ENCODE measurements at places on chromosomes 1 and 21.

DNA sequence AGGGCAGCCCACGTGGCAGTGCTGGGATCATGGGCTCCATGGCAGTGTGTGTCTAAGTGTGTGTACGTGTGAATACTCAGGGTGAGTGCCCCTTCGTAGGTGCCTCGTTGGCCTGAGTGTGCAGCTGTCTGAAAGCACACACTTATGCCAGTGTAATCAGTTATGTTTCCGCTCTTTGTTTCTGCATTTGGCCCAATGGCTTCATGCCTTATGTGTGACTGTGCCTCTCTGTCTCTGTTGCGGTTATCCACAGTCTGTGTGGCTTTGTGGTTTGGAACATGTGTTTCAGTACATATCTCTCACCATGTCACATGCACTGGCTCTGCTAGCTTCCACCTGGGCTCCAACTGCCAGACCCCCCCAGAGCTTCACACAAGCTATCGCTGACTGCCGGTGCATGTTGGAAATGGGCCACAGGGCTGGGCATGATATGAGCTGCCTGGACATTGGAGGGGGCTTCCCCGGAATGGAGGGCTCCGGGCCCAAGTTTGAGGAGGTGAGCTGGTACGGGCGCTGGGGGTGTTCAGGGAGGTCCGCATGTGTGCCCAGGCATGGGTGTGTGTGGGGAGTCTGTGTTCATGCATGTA, 70.3 kb upstream of the TINAGL1 start:
- DNase-seq: no peak

GRCh38 chr1:36814083-36814482, 220.2 kb downstream of the GRIK3 start:
- no peak for DNase-seq

DNA sequence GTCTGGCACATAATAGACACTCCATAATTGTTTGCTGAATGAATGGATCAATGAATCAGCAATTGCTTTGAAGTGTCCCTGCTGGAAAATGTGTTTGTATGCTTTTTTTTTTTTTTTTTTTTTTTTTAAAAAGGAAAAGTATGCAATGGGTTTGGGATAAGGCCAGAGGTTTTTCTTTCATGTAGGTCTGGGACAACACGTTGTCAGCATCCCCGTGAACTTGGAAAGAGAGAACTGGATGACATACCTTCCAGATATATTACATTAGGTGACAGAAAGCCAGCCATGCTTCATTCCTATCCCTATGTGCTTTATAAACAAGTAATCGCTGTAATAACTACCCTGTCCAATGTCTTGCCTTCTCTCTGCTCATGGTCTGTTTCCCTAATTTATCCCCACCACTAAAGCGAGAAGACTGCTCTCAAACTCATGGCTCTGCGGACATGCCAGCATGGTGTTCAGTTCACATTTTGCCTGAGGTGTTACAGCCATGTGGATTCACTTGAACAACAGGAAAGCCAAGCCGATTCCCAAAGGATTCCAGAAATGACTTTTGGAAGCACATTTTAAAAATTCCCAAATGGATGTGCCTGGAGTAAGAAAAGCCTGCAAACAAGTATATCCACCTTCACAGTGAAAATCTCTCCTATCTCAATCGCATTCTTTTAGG, 34.8 kb upstream of the GREM2 start:
- no peak for DNase-seq

DNA sequence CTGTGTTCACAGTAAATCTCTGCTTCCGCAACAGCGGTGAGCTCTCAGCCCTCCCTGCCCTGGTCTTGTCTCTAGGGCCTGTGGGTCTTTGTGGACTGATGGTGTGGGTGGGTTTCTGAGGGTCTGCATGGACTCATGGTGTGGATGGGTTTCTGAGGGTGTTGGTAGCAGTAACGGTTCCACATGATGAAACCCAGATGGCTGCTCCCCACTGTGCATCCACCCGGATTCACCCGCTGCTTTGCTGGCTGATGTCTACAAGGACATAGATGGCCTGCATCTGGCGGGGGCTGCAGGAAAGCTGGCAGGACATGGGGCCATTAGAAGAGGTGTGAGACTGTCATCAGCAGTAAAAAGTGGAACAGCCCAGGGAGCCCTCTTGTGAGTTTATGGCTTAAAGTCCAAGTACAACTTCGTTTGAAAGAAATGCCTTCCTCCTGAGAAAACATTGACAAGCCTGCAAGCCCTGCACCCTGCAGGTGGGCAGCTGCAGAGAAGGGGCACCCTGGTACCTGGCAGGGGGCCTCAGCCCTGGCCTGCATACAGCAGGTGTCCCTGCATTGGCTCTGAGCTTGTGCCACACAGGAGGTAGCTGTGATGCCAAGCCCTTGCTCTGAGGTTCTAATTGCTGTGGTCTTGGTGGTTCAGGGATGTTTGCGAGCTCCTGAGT, 156.9 kb upstream of the COL6A1 start:
- DNase-seq: no peak

DNA sequence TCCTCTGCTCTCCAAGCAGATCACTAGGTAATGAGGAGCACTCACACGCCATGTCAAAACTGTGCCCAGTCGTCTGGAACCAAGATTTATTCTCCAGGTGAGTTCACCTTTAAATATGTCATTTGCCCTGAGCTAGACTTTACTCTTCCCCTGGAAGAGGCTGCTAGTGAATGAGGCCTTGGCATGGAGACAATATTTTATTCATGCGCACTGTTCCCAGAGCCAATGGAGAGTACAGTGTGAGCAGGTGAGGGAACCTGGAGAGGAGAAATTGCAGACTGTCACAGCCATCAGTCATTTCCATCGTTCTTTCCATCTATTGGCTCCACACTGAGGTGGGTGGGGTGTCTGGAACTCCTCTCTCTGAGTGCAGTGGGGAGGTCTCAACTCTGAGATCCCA, 333.6 kb downstream of the KCNH1 start:
- DNase-seq: peak; percentile 91

DNA sequence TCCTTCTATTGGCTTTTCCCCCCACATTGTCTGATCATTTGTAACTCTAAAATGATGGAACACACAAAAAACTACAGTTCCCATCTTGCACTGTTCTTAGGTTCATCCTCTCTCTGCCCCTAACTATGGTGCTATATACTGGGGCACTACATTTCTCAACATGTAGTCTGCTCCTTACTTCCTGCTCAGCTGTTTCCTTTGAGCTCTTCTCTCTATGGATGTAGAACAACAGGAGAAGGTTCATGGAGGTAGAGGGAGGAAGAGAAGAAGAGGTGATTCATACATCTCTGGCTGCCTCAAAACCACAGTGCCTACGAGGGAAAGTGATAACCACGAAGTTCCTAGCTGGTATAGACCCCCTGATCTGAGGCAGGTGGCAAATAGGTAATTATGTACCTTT, 7.0 kb upstream of the C1orf146 start:
- DNase-seq: no peak

DNA sequence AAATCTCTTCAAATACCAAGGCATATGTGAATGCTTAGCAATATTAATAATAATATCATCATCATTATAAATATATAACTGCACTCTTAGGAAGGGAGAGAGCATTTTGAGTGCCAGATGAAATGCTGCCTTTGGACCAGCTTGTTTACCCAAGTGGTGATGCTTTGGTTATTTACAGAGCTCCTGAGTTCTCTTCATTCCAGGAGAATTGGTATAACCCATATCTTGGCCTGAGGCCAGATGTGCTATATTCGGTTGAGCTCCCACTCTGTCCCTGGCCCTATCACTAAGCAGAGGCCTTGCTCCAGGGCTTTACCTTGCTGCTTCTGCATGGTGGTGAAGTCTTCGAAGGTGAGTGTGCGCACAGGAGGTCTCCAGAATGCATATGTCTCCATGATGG, 89.4 kb downstream of the TBX15 start:
- no peak for DNase-seq

GRCh38 chr1:11873395-11874257, 14.9 kb upstream of the NPPB start:
- no peak for DNase-seq
